ENCODE measurements at places on chromosomes 13 and 19.
A peak's percentile ranks its signal among the peaks of the same experiment; 100 is the strongest.

GRCh38 chr19:31562966-31563612 lies 213.9 kb upstream of the TSHZ3 start:
- no peak for DNase-seq

DNA sequence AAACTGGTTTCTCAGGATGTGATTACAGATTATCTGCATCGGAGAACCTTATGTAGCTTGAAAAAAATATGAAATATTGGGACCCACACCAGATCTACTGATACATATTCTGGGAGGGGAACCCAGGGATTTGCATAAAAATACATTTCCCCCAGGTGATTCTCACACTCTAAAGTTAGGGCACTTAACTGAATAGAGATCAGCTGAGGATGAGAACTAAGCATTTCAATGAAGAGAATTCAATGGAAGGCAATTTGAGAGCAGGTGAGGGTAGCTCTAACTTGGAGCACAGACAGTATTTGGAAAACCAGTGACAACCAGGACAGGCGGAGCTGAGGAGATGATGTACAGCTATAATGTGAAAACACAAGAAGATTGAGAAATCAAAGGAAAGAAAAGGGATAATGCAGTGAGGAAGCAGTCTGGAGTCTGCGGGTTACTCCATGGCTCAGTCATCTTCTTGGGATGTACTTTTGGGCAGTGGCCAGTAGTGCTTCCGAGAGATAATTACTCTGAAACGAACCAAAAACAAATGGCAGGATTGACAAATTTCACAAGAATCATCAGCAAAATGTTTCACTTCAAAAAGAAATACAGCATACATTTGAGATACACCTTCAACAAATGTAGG lies 6.1 kb upstream of the OXGR1 start:
- DNase-seq = no peak

GRCh38 chr13:108322206-108322824 lies 52.8 kb downstream of the TNFSF13B start:
- no peak for DNase-seq

DNA sequence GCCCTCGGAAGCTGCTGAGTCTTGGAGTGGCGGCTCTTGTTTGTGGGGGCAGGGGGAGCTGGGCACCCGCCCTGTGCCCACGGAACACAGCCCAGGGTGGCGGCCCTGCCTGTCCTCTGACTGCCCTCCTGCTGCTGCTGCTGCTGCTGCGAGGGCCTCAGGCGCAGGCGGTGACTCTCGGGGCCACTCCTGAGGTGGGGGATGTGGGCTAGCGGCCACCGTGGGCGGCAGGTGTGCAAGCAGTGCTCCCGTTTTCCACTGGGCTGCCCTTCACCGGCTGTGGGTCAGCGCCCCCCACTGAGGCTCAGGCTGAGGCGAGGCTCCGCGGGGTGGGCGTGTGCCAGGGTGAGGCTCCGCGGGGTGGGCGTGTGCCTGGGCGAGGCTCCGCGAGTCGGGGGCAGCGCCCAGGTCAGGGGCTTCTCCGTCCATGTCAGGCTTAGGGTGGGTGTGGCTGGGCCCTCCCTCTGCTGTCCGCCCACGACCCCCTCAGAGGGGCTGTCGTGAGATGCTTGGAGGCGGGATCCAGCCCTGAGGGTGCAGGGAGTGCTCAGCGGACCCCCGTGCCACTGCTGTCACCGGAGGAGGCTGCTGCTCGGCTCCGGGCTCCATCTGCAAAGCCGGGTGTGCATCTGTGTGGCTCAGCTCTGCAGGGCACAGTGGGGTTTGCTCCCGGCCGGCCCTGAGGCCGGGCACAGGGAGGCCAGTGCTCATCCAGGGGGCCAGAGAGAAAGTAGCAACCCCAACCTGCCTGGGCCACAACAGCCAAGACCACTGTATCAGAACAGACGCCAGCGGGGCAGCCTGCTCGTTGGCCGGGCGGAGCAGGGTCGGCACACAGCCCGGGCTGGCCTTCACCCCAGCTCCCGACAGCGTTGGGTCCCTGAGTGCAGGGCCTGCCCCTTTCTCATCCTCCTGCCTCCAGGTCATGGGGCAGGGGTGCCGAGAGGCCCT lies 14.5 kb downstream of the CSNK1G2 start:
- no peak for DNase-seq

GRCh38 chr13:98575009-98575903 lies 1.7 kb downstream of the STK24 start:
- no peak for DNase-seq

DNA sequence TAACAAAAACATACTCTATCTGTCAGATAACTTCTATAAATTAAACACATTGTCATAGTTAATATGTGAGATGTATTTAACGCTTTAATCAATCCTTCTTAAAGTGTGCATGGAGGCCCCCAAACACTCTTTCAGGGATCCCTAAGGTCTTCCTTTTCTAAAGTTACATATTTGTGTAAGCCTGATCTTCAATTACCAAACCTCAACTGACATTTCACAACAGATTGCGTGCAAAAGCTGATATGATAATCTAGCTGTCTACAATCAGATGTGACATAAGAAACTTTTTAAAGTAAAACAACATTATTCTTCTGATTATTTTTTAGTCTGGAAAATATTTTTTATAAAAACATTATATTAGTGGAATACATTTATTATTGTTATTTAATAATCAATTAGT lies 1850.4 kb downstream of the OLFM4 start:
- no peak for DNase-seq

DNA sequence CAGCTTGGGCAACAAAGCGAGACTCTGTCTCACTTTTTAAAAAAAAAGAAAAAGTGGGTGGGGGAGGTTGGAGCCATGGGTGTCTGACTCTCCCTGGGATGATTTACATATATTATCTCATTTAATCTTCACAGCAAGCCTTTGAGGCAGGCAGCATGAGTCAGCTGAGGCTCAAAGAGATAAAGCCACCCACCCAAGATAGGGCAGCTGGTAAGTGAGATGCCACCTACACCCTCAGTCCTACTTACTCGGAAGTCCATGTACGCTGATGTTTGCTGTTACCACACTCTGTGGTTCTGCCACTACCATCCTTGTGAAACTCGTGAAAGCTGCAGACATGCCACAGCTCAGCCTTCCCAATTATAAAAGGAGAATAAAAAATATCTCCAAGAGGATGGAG lies 142.0 kb upstream of the TSHZ3 start:
- no peak for DNase-seq

- no peak for DNase-seq
Measured at GRCh38 chr19:18674616-18675015, 8.9 kb upstream of the CRTC1 start.

GRCh38 chr19:3034656-3035541 lies 5.8 kb upstream of the TLE2 start:
- DNase-seq = peak; percentile 21

- DNase-seq = no peak
Measured at GRCh38 chr19:8835877-8836276, 3.7 kb downstream of the MBD3L1 start.

DNA sequence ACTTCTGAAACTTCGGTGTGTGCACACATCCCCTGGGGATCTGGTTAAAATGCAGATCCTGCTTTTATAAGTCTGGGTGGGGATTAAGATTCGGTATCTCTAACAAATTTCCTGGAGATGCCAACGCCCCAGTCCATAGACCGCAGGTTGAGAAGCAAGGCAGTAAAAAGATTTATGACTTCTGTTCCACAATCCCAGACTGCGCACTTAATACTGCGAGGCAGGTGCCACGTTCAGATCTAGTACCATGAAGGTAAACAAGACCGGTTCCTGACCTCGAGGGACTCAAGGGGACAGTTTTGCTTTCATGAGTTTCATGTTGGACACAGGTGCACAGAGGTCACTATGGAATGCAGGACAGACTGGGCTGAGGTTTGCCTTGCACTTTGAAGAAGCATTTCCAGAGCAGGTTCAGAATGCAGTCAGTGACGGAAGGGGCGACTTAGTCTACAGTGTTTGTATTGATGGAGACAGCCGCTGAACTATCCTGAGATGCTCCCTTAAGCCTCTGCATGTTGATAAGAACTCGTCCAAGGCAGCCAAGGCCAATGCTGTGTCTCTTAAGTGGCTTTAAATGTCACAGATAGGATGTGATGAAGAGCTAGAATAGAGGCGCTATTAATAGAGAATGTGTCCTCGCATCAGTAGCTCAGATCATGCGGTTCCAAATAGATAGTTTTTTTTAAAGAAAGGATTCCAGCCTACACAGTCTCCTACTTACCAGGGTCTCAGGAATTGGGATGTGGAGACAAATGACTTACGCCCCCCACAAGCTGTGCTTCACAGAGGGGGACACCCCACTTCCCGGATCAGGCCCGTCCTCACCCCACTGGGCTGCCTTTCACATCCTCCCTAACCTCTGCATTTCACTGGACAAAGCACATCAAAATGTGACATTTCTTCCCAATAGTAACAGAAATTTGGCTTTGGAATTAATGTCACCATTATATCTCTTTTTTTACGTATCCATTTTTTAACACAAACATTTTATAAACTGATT lies 97.1 kb upstream of the IRS2 start:
- DNase-seq = no peak

- no peak for DNase-seq
Measured at GRCh38 chr13:105327581-105328126, 1207.8 kb downstream of the EFNB2 start.

DNA sequence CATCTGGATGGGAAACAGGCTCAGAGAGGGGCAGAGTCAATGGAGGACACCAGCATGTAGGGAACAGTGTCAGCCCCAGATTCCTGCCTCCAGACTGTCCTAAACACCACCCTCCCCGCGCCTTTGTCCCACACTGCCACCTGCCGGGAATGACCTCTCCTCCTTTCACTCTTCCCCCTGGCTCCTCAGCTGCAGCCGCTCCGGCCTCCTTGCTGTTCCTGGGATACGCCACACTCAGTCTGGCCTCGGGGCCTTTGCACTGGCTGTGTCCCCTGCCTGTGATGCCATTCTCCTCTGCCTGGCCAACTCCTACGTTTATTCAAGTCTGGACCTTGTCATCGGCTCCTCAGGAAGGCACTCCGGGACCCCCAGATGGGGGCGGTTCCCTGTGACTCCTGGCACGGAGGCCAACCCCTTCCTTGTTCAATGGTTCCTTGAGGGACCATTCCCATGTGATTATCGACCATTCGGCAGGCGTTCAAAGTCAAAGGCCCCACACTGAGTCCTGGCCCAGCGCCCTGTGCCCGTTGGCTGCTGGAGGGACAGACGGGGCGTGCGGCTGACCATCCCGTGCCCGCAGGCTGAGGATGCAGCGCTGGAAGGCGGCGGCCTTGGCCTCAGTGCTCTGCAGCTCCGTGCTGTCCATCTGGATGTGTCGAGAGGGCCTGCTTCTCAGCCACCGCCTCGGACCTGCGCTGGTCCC lies 15.8 kb downstream of the FUT6 start:
- no peak for DNase-seq

GRCh38 chr19:44660081-44660480 lies 11.2 kb upstream of the CEACAM19 start:
- no peak for DNase-seq

- no peak for DNase-seq
Measured at GRCh38 chr19:8700956-8701355, 2.4 kb upstream of the ACTL9 start.

DNA sequence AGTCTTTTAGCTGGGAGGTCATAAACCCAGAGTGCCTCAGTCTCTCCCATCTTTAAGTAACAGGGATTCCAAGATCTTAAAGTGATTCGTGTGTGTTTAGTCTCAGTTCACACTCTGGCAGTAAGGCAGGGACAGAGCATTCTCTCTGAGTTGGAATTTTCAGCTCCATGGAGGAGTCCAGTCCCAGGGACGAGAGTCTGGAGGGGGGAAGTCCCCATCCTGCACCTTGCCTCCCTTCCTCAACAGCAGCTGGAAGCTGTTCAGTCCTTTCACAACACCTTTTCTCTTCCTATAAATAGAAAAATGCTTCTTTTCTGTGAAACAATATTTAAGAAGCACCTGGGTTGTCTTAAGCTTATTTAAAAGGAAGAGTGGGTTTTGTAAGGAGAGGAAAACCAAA lies 82.0 kb downstream of the KLF5 start:
- no peak for DNase-seq

GRCh38 chr13:44198826-44199225 lies 174.8 kb upstream of the SERP2 start:
- DNase-seq = no peak

DNA sequence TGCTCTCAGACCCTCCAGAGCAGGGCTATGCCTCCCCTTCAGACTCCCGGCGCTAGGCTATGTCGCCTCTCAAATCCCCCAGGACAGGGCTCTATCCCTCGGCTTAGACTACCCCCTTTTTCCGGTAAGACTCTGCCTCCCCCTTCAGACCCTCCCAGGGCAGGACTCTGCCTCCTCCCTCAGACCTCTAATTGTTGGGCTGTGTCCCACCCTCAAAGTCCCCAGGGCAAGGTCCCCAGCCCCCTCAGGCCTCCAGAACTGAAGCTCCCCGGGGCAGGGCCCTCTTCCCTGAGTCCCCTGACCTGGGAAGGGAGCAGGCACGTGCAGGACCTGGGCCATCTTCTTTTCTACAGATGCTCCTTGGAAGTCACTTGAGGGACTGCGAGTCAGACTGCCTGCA lies 3.2 kb downstream of the KANK2 start:
- DNase-seq = no peak

- no peak for DNase-seq
Measured at GRCh38 chr13:40213779-40214178, 452.7 kb downstream of the FOXO1 start.

All from stimulated activated CD8-positive, alpha-beta memory T cell treated with anti-CD3 and anti-CD28 coated beads, Interleukin-15, amount 100 ng/mL, for 24 hours (primary cell).